Breast epithelium (tissue), 4 donors: ENCODE measurements at places on chromosomes 7 and 10. TPM values are rescaled to one million over a fixed set of nuclear protein-coding genes. Genes with fewer than 3 reads are reported as not detected.

- DNase-seq, result no peak
These were observed 201.5 kb downstream of the DNAJB6 start for GRCh38 chr7:157538321-157538720.

TMEM273 gene
- total RNA-seq, result 18.4 TPM

ASAH2B gene
- total RNA-seq, result 3.7 TPM

CLDN4 gene
- total RNA-seq, result 3.8 TPM

GRCh38 chr10:124273141-124273540, 145.6 kb downstream of the OAT start:
- DNase-seq, result no peak

HKDC1 gene
- not detected for total RNA-seq

INSYN2A gene
- total RNA-seq, result 5.9 TPM

GRCh38 chr10:14481752-14482151, 151.0 kb upstream of the FRMD4A start:
- DNase-seq, result no peak

- DNase-seq, result no peak
These were observed 242.2 kb downstream of the ATRNL1 start for GRCh38 chr10:115335366-115335765.

GRCh38 chr10:51311228-51311627, 236.9 kb downstream of the PRKG1 start:
- DNase-seq, result no peak

DNA sequence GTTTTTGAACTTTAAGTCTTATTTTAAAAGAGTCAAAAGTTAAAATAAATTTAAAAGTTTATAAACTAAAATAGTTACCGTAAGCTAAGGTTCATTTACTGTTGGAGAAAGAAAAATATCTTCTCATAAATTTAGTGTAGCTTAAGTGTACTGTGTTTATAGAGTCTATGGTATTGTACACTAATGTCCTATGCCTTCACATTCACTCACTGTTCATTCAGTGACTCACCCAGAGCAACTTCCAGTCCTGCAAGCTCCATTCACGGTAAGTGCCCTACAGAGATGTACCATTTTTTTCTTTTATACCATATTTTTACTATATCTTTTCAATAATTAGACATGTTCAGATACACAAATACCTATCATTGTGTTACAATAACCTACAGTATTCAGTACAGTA, 97.6 kb downstream of the PTN start:
- DNase-seq, result no peak

DNA sequence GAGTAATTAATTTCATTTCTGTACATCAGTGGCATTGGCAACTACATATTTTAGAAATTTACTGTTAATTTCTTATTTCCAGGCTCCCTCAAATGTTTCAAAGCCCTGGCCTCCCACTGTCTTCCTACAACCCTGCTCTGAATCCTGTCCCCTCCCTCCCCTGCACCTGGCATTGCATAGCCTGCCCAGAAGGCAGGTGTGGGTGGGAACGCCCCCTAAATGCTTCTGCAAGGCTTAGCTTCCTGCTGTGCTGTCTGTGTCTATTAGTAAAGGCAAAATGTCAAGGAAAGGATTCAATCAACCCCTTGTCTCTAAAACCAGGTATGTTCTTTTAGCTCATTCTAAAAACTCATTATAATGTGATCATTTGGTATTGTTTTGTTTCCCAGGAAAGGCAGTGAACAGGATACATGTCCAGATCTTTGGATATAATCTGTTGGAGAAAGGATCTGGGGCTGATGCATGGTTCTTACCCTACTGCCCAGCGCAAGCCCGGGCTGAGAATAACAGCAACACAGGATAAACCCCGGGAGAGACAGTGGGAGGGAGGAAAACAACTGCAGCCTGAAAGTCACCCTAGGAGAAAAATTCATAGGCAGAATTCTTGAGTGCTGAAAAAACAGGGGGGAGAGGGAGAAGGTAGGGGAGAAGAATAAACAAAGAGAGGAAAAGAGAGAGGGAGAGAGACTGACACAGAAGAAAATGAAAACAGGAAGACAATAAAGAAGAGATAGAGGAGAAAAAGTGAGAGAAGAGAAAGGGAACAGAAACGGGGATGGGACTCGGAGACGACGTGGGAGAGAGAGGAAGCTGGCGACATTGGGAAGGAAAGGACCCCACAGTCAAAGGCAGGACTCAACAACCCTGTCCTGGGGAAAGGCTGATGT, 589 bp downstream of the ZNF488 start:
- no peak for DNase-seq

GNAT3 gene
- not detected for total RNA-seq

- no peak for DNase-seq
These were observed 81.8 kb upstream of the SFMBT2 start for GRCh38 chr10:7492660-7493046.

- no peak for DNase-seq
These were observed 156.3 kb upstream of the TMEM106B start for GRCh38 chr7:12054830-12055229.

SFR1 gene
- 6.3 TPM for total RNA-seq

SNX10 gene
- 24.6 TPM for total RNA-seq

ANKRD7 gene
- total RNA-seq, result 0.32 TPM

DNA sequence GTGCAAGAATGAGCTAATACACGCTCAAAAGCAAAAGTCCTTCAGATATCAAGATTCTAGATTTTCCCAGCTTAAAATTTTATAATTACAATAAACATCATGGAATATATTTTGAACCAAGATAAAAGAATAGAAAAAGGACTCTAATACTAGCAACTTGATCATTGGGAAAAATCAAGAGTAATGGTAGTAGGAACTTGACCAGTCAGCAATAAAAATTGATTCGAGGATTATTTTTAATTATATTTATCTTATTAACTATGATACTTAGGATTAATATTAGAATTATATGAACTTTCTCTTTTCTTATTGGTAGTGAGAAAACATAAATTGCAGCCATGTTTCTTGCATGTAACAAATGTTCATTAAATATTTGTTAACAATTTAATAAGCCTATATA, 152.0 kb downstream of the GNAI1 start:
- no peak for DNase-seq

ARMC10 gene
- total RNA-seq, result 49.8 TPM

STEAP1 gene
- total RNA-seq, result 75.1 TPM

- no peak for DNase-seq
These were observed 88.6 kb downstream of the LYZL1 start for GRCh38 chr10:29377333-29377961.
